ENCODE measurements at places on chromosomes 2 and 18.

DNA sequence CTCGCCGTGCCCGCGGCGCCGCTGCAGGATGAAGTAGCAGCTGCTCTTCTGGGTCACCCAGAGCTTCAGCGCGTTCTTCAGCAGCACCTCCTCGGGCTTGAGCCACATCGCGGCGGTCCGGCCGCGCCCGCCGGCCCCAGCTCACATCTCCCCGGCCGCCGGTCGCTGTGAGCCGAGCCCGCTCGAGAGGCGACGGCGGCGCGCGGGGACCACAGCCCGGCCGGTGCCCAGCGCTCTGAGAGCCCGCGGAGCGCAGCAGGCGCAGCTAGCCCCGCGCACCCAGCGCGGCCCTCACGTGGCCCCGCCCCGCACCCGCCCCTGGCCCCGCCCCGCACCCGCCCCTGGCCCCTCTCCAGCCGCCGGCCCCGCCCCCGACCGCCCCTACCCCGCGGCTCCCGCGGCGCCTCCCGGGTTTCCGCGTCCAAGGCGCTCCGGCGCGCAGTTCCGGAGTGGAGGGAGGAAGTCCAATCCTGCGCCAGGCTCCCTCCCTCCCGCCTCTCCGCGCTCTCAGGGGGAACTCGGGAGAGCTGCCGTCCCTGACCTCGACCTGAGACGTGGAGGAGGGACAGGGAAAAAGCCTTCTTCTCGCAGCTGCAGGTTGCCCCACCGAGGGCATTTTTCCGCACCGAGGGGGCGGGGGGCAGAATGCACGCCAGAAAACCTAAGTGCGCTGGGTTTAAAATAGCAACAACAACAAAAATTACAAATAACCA is at the start of gene TBC1D8:
TBC1D8 (minus strand) TSS at position 237 of the 713 bp plus-strand sequence; CDS start at position 108, 129 bp downstream.
- peak; percentile 47 for DNase-seq

DNA sequence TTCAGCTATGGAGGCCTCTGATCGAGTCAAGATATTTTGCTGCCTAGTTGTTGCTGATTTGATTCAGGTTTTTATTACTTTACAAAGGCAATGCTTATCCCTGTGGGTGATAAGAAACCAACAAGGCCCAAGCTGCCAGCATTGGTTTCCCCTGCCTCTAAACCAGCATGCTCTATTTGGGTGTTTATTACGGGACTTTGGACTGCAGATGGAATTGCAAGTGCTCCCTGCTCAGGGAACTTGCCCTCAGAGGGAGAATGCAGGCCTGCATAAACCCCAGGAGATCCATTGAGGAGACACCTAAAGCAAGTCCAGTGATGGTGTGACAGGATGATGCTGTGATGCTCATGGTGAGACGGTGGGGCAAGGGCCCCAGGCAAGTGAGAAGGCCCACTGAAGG is 172.1 kb downstream of the VAPA start:
- no peak for DNase-seq

DNA sequence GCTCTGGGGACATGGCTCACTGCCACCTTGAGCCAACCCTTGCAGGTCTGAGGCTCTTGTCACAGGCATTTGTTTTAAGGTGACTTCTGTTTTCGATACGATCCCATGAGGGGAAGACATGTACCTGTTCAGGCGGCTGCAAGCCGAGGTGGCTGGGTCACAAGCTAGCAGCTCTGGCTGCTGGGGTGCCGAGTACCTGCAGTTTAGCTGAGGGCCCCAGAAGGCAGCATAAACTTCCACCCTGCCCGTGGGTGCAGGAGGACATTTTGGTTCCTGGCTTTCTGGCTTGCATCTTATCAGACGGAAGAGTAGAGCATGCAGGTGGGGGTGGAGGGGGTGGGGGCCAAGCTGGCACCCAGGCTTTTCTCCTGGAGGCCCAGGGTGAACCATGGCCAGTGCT is 28.4 kb downstream of the COA5 start:
- no peak for DNase-seq

GRCh38 chr2:180614776-180615175 is 365.6 kb upstream of the UBE2E3 start:
- DNase-seq = no peak

DNA sequence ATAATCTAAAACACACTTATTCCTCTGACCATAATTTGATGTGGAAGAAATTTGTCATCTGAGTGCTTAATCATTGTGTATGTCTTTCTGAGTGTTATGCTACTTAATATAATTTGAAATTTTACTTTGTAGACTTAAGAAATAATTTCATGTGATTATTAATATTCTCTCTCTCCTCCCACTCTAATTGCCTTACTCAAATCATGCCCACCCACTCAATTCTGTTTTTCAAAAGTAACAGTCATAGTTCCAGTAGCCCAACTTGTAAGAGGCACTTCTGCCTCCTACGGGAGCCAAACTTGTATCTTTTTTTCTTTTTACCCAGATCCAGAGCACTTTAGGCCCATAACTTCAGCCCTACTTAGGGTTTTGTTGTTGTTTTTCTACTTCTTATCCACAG is 18.5 kb upstream of the KYNU start:
- no peak for DNase-seq

GRCh38 chr2:134718817-134719814 is at the start of gene TMEM163:
Gene TMEM163 (minus strand): TSS chr2:134719000.
- DNase-seq = no peak

- DNase-seq = no peak
These were observed 18.9 kb upstream of the WDR33 start for GRCh38 chr2:127829845-127830246.

- DNase-seq = no peak
These were observed 253.7 kb downstream of the DYM start for GRCh38 chr18:49206717-49207116.

DNA sequence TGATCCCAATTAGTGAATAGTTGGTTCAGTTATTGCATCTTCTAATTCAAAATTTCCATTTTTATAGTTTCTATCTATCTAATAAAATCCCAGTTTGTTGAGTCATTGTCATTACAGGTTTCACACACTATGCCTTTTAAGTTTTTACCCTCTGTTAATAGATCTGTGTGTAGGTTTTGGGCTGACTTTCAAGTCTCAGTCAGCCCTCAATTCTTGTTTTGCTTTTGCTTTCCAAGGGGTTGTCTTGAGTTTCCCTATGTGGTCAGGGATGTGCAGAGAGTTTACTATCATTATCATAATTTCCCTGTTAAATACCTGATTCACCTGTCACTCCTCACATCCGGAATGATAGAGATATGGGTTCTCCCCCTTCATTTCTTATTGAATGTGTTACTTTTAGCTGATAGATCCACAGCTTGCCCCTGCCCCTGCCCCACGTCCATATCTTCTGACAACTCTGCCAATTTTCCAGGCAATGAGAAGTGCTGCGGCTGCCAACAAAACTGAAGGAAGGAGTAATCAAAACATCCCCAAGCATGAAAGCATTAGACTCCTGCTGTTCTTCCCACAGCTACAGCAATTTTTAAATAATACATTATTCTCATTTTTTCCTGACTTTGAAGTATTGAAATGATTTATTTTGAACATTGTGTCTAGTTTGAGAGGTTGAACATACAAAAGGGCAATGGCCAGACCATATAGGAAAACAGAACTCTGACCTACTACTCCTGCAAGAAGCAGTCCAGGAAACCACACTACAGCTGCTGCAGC is 1064.8 kb downstream of the SUCLG1 start:
- no peak for DNase-seq

DNA sequence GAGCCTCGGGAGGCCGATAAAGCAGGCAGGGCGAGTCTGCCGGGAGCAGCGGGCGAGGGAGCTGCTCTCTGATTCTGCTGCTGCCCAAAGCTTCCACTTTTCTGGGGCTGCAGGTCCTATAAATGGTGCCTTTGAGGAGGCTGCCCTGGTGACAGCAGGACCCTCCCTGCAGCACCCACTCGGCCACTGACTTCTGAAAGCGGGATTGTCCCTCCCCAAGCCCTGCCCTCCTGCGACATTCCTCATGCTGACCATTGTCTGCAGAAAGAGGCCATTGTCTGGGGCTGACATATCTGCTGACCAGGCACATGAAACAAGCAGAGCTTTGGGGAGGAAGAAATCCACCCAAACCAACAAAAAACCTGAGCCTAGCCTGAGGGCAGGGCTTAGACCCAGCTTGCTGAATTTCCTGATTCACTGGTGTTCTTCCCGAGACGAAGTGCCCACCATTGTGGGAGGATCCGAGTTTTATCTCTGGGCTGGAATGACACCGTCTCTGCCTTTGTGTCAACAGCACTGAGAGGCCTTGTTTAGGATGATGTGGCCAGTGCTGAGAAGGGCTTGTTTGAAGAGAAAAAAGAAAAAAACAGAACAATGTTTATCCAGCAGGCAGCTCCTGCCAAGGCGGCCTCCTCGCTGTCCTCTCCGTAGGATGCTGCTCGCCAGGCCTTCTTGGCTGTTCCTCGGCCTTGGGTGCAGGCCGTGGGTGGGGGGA is 129.7 kb downstream of the MYCN start:
- DNase-seq = no peak

GRCh38 chr2:233689501-233689900 is 3.2 kb upstream of the UGT1A6 start:
- no peak for DNase-seq

- DNase-seq = no peak
These were observed 15.9 kb downstream of the GTF3C3 start for GRCh38 chr2:196783431-196784094.

- DNase-seq = peak; percentile 60
These were observed 39.0 kb downstream of the COA5 start for GRCh38 chr2:98569197-98569793.

DNA sequence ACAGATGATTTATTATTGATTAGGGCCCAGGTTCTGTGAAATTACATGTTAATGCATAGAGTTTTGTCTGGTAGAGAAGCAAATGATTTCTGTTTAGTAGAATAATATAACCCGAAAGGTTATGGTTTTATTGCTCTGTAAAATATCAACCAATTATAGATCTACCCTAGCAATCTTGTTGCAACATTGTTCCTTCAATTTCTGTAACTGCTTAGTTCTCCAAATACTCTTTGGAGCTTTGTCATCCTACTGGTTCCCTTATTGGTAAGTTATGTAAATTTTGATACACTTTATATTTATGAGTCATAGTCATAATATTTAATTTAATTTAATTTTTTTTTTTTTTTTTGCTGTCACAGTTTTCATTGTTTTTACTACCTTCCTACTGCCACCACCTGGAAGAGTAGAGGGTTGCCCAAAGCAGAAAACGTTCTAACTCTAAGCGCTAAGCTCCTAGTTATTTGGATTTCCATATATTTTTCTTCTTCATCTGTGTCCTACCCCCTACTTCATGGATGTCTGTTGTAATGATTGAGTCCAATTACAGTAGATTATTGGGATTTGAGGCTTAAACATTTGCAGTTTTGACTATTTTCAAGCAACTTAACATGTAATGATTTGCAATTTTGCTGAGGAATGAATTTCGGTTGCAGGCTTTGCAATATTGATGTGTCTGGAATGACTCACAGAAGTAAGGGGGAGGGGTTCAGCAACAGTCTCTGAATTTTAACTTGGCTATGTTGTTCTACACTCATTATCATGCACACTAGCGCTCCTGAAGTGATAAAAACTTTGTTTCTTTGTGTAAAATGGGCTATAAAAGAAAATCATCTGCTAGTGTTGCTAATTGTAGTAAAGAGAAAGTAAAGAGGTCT is 51.1 kb downstream of the NABP1 start:
- no peak for DNase-seq

- no peak for DNase-seq
These were observed 38.6 kb upstream of the CHST9 start for GRCh38 chr18:27223526-27224291.

DNA sequence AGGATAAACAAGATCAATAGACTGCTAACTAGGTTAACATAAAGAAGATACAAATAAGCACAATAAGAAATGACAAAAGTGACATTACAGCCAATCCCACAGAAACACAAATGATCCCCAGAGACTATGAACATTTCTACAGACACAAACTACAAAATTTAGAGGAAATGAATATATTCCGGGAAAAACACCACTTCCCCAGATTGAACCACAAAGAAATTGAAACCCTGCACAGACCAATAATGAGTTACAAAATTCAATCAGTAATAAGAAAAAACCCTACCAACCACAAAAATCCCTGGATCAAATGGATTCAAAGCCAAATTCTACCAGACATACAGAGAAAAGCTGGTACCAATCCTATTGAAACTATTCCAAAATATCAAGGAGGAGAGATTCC is 232.4 kb upstream of the RBMS1 start:
- DNase-seq = no peak

- no peak for DNase-seq
These were observed 152.8 kb downstream of the FSIP2 start for GRCh38 chr2:185891403-185891802.

- DNase-seq = no peak
These were observed 99.1 kb downstream of the ADD2 start for GRCh38 chr2:70668911-70669310.

- no peak for DNase-seq
These were observed 129.9 kb downstream of the PRPF40A start for GRCh38 chr2:152587187-152587947.

GRCh38 chr18:11817229-11817628 is 34.0 kb upstream of the CHMP1B start:
- DNase-seq = no peak

GRCh38 chr2:210445116-210445707 is 31.3 kb downstream of the LANCL1 start:
- DNase-seq = no peak

- no peak for DNase-seq
These were observed 79.6 kb downstream of the GAREM1 start for GRCh38 chr18:32391126-32391525.

DNA sequence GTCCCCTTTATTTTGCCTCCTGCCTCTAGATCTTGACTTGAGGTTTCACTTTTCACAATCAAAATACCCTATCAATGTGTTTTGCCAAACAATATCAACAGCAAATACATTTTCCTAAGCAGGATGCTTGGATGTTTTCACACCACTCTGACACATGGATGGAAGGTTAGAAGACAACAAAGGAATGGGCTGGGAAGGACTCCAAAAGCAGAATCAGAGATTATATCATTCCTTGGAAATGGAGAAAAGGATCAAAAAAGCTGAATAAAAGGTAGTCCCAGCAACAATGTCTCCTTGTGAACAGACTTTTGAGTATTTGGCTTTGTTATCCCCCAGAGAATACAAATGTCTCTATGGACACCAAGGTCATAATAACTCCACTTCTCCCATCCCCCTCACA is 170.8 kb downstream of the ETAA1 start:
- DNase-seq = no peak

GRCh38 chr2:100230754-100231153 is 88.4 kb upstream of the AFF3 start:
- DNase-seq = no peak

GRCh38 chr2:71620851-71621251 is 167.5 kb downstream of the DYSF start:
- no peak for DNase-seq

DNA sequence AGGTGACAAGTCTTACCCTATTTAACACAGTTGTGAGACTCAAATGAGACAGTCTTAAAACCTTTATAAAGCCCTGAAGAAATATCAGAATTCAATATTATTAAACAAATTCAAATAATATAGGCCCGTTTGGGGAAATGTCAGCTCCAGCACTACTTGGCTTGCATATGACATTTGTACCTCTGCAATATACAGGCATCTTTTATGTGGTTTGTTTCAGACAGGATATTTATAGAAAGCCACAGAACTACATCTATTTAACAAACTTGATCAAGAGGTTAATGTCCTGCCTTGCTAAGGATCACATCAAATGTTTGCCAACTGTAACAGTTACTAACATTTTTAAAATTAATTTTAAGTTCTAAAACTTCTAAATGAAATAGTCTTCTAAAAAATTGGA is 3.2 kb upstream of the MREG start:
- DNase-seq = no peak

Data from stimulated activated CD4-positive, alpha-beta T cell treated with anti-CD3 and anti-CD28 coated beads, Interleukin-15, amount 100 ng/mL, for 1 hour (primary cell).